GM23248 (cell line): ENCODE measurements at places on chromosomes 2 and 18.

DNA sequence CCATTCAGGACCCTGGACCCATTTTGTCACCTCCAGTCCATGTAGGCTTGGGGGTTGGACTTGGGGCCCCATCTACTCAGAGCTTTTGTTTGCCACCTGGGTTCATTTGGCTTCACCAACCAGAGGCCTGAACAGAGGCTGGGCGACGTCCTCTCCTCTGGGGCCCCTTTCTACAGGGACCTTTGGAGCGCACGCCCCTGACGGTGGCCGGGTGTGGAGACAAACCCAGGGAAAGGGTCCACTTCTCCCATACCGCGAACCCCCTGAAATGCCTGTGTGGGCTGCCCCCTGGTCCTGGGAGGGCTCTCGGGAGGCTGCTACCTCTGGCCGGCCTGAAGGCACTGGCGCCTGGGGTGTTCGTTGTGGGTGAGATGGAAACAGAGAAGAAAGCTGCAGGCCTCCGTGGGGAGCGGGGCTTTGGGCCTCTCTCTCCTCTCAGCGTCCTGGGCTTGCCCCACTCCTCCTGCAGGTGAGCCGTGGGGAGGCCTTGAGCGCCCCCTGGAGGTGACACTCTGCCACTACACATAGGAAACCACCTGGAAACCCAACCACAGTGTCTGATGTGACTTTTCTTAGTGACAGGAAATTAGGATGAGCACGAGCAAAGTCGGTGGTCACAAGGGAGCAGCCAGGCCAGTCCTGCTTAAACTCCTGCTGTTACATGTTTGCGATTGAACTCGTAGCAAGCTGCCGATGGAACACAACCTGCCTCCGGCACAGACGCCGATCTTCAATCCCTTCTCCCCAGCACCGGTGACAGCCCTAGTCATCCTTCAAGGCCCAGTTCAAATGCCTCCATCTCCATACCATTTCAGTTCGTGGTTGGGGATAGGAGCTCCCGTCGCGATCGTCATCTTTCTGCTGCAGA is 12.0 kb upstream of the NTSR2 start:
- DNase-seq, result peak; percentile 10

DNA sequence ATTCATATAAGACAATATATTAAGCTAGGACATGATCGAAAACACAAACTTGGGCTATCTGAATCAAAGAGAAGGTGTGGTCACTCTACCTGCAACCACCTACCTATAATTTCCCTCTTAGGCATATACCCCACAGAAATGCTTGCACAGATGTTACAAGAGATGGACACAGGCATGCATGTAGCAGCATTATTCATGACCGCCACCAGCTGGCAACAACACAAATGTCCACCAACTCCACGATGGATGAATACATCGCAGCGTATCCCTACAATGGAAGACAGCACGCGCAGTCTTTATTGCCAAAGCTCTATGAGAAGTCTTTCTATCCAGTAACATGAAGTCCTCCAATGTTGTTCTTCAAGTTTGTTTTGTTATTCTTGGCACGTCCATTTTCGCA is 90.8 kb downstream of the ARL4C start:
- no peak for DNase-seq

DNA sequence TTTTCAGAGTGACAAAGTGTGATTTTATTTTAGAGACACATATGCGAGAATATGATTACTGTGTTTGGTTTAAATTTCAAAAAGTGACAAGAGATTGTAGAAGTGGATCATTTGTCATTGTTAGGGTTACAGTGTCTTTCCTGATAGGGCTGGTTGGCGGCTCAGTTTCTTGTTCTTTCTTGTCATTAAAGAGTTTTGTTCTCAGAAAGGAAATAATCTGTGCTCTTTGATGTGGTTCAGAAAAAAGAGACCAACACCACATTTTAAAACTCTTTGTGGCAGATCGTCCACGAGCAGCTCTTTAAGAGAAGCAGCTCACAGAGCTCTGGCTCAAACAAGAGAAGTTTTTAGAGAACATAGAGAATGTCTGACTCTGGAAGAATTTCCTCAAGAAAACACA is 45.6 kb upstream of the ZNF532 start:
- no peak for DNase-seq

- no peak for DNase-seq
Observed at GRCh38 chr2:8212239-8212638, 469.6 kb upstream of the ID2 start.

- DNase-seq, result no peak
Observed at GRCh38 chr18:79881695-79882094, 69.8 kb downstream of the SLC66A2 start.

DNA sequence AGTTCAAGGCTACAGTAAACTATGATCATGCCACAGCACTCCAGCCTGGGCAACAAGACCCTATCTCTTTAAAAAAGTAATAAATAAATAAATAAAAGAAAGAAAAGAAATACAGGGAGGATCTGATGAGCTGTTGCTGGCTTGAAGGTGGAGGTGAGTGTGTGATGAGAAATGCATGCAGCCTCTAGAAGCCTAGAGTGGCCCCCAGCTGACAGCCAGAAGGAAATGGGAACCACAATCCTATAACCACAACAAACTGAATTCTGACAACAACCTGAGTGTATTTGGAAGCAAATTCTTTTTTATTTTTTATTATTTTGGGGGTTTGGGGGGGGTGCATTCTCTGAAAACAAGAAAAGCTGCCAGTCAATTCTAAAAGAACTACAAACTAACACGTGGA is 14.6 kb downstream of the NOL10 start:
- DNase-seq, result no peak

- no peak for DNase-seq
Observed at GRCh38 chr2:48691935-48692691, 63.4 kb downstream of the LHCGR start.

DNA sequence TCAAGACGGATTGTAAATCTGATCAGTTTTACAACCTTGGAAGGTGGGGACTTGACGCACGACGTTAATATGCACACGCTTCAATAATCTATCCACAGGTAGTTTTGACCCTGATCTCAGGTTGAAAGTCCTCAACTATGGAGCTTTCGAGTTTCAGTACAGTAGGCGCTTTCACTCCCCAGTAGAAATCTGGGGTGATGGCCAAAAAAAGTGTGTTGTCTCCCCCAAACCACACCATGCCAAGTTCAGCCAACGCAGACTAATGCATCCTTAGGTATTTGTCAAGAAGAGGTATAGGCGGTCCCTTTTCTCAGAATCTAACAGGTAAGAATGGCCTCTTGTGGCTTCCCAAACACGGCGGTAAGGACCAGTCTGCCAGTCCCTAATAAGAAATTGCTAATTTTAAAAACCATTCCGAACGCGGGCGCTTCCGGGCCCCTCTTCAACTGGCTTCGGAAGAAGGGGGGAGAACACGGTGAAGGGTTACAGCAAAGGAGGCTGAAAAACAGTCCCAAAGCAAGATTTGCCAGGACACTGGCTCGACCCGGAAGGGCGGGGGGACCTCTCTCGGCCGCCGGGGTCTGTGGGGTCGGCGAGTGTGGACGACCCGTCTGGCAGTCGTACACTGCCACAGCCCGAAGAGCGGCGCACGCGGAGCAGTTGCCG is 659 bp downstream of the FAM210A start:
- DNase-seq, result peak; percentile 40

GRCh38 chr2:233032551-233033320 is at the start of gene NEU2:
Gene NEU2, plus strand, starts transcription at chr2:233032672. Its CDS starts 0 bp downstream, at chr2:233032672.
- peak; percentile 82 for DNase-seq

- no peak for DNase-seq
Observed at GRCh38 chr2:105150231-105150630, 91.3 kb upstream of the GPR45 start.

GRCh38 chr2:235923859-235924674 is 244.1 kb downstream of the GBX2 start:
- no peak for DNase-seq

DNA sequence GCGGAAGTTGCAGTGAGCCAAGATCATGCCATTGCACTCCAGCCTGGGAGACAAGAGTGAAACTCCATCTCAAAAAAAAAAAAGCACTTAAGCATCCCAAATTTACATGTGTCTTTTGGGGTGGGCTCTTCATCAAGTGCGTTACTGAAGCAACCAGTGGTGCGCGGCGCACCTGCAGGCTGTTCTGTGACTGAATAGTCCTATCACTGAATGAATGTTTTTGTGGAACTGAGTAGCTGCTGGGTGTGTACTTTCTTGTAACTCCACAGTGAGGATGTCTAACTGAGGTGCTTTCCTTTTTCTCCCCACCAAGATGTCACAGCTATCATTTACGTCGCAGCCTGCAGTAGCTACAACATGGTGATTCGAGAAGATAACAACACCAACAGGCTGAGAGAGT is 17.0 kb downstream of the CHMP1B start:
- no peak for DNase-seq

DNA sequence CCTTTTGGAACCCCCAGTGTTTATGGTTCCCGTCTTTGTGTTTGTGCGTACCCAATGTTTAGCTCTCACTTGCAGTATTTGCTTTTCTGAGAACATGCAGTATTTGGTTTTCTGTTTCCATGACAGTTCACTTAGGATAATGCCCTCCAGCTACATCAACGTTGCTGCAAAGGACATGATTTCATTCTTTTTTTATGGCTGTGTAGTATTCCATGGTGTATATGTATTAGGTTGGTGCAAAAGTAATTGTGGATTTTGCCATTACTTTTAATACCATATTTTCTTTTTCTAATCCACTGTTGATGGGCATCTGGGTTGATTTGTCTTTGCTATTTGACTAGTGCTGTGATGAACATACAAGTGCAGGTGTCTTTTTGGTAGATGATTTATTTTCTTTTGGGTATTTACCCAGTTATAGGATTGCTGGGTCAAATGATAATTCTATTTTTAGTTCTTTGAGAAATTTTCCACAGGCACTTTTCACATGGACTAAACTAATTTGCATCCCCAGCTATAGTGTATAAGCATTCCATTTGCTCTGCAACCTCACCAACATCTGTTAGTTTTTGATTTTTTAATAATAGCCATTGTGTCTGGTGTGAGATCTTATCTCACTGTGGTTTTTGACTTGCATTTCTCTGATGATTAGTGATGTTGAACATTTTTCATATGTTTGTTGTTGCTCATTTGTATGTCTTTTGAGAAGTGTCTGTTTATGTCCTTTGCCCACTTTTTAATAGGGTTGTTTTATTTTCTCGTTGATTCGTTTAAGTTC is 63.6 kb downstream of the CERS6 start:
- DNase-seq, result peak; percentile 8

- DNase-seq, result no peak
Observed at GRCh38 chr2:118078734-118079133, 9.5 kb upstream of the INSIG2 start.

- DNase-seq, result no peak
Observed at GRCh38 chr2:1831620-1832367, 87.5 kb upstream of the PXDN start.

DNA sequence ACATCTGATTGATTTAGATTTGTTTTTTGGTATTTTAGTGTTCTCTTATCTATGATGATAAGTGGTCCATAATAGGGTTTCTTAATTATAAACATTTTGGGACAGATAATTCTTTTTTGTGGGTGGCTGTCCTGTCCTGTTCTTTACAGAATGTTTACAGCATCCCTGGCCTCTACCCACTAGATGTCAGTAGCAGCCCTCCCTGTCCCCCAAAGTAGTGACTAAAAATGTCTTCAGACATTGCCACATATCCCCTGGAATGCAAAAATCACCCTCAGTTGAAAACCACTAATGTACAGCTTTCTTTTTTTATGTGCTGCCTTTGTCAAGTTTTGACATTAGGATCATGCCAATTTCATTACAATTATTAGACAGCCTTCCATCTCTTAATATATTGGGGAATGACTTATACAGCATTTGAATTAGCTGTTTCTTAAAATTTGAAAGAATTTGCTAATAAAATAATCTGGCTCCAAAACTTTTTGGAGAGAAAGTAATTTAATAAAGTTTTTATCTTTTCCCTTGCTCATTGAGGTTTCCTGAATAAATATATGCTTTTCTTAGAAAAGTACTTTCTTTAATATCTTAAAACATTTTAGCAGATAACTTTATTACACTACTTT is 19.5 kb downstream of the WIPF1 start:
- peak; percentile 86 for DNase-seq

DNA sequence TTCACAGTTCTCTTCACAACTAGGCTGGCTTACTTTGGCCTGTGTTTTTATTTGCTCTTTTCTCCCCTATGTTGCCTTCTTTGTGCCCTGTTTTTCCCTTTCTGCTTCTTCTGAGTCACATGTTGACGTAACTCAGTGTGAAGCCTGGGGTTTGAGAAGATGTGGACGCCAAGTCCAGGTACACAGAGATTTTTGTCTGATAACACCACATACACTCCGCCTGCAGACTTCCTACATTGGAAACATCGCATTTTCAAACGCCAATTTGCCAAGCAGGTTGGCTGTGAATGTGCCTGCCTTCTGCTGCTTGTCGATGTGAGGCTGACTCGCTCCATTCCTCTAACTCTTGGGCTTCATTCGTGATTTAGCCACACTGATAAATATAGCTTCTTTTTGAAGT is 62.6 kb upstream of the FN1 start:
- peak; percentile 20 for DNase-seq

DNA sequence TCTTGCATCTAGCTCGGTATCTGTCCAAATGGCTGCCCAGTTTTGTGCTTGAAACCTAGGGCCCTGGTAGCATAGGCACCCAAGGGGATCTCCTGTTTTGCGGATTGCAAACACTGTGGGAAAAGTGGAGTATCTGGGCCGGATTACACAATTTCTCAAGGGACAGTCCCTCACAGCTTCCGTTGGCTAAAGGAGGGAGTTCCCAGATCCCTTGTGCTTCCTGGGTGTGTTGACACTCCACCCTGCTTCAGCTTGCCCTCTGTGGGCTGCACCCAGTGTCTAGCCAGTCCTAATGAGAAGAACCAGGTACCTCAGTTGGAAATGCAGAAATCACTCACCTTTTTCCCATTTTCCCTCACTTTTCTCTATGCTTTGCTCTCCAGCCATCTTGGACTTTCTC is 35.5 kb downstream of the RPRM start:
- DNase-seq, result no peak

- DNase-seq, result peak; percentile 52
Observed at GRCh38 chr18:41075212-41075611, 879.8 kb upstream of the PIK3C3 start.

DNA sequence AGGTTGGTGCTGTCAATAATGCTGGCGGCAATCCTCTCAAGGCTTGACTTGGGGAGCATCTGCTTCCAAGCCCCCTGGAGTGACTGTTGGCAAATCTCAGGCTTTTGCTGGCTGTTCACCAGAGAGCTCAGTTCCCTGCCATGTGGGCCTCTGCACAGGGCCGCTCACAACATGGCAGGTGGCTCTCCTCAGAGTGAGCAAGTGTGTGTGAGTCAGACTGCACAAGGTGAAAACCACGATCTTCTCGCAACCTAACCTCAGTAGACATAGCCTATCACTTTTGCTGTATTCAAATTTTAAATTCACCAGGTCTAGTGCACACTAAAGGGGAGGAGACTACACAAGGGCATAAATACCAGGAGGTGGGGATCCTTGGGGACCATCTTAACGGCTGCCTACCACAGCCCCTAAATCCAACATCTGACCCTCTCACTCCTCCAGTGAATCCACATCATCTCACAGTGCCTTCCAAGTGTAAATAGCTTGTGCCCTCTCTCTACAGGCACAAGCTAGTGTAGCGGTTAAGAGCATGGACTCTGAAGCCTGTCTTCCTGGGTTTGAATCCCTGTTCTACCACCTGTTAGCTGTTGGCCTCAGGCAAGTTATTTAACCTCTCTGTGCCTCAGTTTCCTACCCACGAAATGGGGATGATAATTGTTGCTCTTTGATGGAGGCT is 187.7 kb upstream of the CXCR4 start:
- DNase-seq, result no peak

- no peak for DNase-seq
Observed at GRCh38 chr2:158774681-158775080, 20.4 kb upstream of the DAPL1 start.
